ENCODE measurements at places on chromosomes 12 and 14.

GRCh38 chr14:74645244-74645643, 33.2 kb upstream of the LTBP2 start:
- DNase-seq, result no peak

GRCh38 chr12:3103806-3104205, 26.6 kb downstream of the TSPAN9 start:
- no peak for DNase-seq

DNA sequence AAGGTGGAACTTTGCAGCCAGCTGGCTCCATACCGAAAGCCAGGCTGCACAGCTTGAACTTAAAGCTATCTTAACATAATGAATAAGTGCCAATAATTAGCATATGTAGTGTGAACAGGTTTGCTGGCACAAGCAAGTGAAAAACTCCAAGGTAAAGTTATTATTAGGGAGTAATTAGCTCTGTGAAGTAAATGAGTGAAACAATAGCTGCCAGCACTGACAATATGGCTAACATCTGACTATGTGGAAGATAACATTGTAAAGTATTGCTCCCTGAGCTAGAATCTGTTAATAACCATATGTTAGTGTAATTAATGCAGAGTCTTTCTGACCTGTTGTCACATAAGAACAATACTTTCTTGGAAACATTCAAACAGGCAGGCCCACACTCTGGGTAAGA, 246.4 kb downstream of the SOX5 start:
- no peak for DNase-seq

GRCh38 chr12:84542289-84542688, 370.3 kb downstream of the SLC6A15 start:
- DNase-seq, result no peak

DNA sequence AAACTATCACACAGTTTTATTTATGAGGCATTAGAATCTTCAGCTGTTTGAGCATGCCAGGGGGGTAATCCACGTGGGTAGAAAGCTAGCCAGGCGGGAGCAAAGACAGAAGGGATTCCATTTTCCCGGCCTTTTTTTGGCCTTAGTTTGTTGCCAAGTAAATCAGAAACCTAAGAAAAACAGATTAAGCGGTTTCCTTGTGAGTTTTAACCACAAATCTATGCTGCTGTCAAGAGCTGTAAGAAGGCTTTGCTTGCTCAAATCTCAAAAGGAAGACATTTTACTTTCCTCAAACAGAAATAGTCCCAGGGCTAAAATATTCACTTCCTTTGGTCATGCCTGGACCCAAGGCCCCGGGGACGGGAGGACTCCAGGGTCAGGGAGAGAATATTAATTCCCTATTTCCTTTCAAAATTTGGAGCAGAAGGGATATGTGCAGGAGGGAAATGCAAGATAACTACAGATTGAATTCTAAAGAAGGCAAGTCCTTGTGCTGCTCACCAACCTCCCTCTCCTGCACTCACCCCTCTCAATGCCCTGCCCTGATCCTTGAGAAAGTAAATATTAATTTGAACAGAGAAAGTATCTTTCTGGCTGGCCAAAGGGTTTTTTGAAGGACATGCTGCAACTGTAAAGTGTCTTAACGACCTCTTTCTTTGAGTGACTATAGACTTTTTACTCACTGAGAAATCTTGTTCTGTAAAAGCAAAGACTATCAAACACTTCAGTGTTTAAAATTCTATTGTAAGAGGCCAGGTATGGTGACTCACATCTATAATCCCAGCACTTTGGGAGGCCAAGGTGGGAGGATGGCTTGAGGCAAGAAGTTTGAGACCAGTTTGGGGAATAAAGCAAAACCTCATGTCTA, 75.7 kb downstream of the HSD17B6 start:
- no peak for DNase-seq

GRCh38 chr12:84874125-84874824, 38.3 kb downstream of the SLC6A15 start:
- DNase-seq, result peak; percentile 62

DNA sequence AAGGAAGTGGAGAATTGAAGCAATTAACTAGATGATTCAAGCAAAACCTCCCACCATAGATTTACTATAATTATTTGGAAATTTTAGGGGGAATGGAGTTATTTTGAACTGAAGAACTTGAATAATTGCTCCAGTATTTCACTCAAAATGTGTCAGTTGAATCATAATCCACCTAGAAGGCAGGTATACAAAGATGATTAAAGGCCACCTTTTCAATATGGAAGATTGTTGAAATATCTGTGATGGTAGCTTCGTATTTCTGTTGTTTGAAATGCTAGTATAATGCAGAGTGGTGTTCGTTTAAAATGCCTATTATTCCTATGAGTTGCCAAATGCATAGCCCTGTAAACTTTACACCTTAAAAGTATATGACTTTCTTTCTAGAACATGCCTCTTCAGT, 3.1 kb downstream of the HMGA2 start:
- no peak for DNase-seq

GRCh38 chr12:48350249-48351021, at the start of gene ZNF641:
TSS of gene ZNF641 (minus strand) at chr12:48350919. CDS start at chr12:48348090, 2,829 bp downstream.
- DNase-seq, result peak; percentile 78

- no peak for DNase-seq
These were observed 1113.0 kb upstream of the TMEM132C start for GRCh38 chr12:127153996-127154395.

GRCh38 chr14:105092171-105093037, 27.2 kb upstream of the GPR132 start:
- DNase-seq, result no peak

GRCh38 chr12:51222461-51222860, 4.6 kb upstream of the POU6F1 start:
- no peak for DNase-seq

DNA sequence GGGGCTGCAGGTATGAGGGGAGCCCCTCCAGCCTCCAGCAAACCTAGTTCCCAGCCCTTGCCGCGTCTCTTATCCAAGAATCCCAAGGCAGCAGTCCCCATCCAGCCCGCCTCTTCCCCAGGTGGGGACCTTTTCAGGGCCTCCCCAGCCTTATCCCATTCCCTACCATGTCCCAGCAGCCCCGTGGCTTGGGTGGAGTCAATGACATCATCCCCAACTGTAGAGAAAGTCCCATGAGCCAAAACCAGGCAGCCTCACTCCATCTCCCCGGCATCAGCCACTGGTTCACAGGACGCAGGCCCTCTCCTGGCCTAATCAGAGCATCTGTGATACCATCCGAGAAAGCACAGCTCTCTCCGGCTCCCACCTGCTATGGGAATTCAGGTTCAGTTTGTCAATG, 131.0 kb downstream of the NCOR2 start:
- DNase-seq, result no peak

DNA sequence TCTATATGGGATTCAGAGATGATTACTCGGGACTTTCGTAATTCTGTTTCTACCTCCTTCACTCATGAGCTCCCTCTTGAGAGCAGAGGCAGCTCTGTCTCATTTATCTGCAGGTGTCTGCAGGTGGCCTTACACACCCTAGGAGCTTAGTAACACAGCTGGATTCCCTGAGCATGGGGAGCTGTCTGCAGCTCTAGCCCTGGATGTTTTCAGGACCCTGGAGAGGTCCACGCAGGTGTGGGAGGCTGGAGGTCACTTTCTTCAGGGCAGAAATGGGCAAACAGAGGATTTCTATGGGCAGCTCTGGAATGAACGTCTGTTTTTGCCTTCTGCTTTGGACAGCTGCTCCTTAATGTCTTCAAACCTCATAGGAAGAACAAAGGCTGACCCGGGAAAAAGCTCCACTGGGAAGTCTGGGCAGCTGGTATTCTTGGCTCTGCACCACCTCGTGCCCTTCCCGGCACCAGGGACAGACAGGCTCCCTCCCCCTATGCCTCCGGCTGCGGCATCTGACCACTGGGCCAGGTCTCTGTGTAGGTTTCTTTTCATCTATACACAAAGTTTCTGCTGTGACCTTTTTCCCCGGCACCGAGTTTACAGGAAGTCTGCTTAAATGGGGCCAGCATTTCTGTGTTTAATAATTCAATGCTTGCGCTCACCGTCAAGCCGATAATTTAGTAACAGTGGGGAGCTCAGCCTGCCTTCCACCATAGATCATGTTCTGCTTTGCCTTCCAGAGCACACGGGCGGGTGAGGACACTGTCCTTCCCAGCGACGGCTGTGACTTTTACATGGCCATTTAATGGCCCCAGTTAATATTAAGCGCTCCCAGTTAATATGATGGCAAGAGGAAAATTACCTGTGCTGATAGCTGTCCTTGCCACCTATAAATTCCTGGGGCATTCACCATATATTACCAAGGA, 320.2 kb upstream of the SFSWAP start:
- no peak for DNase-seq

DNA sequence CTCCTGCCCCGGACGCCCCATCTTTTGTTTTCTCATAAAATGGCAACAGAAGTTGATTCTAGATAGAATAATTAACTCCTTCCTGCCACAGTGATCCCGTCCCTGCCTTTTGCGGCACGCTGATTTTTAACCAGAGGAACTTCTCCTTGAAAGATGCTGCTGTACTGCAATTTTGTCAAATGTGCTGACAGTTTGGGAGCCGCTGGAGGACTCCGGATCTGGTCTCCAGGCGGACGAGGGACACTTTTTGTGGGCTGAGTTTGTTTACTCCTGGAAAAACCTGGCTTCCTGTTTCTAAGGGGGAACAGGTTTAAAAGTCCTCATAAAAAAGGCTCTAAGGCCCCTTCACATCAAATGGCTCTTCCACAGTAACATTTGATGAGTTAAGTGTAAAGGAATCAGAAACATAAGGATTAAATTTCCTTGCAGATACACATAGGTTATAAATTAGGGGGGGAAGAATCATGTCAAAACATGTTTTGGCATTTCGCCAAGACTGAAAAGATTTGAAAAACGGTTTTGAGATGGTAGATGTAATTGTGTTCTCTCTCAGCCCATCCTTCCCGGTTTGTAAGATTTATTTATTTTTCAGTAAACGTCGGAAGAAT, 15.5 kb downstream of the FZD10 start:
- no peak for DNase-seq
